ENCODE measurements at places on chromosomes 12 and 14. TPM values are rescaled to one million over a fixed set of nuclear protein-coding genes. Genes with fewer than 3 reads are reported as not detected.

GRCh38 chr12:66279123-66279712 is 23.1 kb upstream of the HELB start:
- H3K4me1 ChIP-seq: no peaks in the 10 kb centered on the region
- DNase-seq: peak; percentile 20

CMA1 gene
- 0.13 TPM for total RNA-seq

- peaks cover 2% of the 10 kb centered on the region for H3K4me1 ChIP-seq
- no peak overlapping the region for H3K27ac ChIP-seq
- peak; percentile 45 for DNase-seq
- no peaks in the 10 kb centered on the region for H3K27me3 ChIP-seq
- no peak overlapping the region for H3K4me3 ChIP-seq
- H3K36me3 ChIP-seq: no peaks in the 10 kb centered on the region
Measured at GRCh38 chr12:77493302-77494168, 337.2 kb upstream of the NAV3 start.

TROAP gene
- 6.9 TPM for total RNA-seq
